ENCODE measurements at places on chromosomes 3 and 15.
A peak's percentile ranks its signal among the peaks of the same experiment; 100 is the strongest.

DNA sequence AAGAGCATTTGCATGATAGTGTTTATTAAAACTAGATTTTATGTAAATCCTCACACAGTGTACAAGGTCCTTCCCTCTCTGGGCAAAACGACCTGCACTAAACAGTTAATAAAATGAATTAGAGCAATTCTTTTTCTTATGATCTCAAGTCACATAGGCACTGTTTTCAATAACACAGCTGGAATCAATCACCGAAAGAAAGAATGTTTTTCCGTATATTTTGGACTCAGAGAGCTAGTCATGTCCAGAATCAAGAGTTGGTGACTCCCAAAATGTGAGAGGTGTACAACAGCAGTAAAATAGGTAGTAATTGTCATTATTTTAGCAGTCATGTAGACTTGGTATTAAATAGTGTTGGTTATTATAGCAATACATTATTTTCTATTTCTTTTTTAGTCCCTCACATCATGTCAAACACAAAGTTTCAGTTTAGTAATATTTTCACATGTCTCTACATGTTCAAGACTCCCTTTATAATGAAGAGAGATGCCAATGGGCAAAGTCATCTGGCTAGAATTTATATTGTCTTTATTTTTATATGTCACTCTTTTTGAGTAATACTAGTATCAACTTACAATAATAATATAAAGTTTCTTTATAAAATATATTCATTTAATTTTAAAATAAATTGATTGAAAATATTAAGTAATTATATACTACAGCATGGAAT is 448.6 kb upstream of the CDIN1 start:
- DNase-seq, result no peak

DNA sequence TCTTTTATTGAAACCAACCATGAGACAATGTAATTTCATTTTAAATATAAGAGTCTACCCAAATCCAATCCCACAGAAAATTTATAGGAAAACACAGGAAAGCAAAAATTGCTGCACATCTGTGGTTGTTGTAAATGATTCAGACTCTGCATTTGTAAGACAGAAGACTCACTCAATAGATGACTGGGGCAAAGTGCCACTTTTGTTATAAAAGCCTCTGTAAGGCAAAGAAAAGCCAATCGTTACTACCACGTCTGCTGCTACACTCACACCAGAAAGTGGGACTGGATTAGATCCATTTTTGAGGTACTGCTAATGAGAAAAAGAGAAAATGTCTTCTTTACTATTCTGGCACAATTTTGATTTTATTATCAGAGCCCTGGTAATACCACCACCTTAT is 74.9 kb downstream of the SEMA6D start:
- no peak for DNase-seq

- DNase-seq, result no peak
Observed at GRCh38 chr15:26632500-26632899, 140.4 kb downstream of the GABRB3 start.

DNA sequence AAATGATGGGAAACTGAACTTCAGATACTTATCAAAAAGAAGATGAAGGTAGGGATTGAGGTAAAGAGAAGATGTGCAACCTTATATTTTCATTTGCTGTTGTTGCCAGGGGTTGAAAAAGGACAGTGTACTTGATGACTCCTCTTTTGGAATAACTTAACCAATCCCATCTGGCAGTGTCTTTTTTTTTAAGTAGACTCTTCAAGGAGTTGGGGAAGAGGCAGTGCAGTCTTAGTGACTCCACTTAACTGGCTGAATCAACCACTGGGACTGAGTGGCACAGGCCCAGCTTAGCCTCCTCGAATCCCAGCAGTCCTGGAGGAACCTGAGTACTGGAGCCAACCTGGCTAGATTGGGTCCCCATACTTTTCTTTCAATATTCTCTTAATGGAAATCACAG is 27.3 kb upstream of the FILIP1L start:
- no peak for DNase-seq

DNA sequence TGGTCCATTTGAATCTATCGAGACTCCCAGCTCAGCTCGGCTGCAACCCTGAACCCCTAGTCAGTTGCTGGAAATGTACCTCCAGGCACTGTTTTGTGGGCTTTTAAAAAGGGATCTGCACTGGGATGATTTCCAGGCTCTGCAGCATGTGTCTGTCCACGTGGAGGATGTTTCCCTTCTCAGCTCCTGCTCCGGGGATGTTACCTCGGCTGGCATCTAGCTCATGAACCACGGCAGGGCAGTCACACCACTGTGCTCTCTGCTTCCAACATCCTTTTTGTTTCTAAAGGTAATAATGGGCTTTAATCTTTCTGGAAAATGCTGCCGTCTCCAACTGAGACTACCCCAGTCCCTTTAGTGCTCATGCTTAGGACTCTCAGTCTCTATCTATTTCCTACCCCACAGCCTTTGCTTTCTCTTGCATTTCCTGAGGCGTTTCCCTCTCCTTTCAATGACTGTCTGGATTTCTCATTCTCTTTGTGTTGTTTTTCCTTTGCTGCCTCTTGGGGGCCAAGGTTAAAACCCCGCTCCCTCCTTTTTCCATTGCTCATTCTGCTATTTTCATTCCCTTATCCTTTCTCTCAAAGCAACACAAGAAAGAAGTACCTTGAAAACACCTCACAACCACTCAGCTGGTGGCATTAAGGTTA is 42.9 kb upstream of the AKAP13 start:
- no peak for DNase-seq

- no peak for DNase-seq
Observed at GRCh38 chr15:23686466-23687142, 501 bp downstream of the NDN start.

DNA sequence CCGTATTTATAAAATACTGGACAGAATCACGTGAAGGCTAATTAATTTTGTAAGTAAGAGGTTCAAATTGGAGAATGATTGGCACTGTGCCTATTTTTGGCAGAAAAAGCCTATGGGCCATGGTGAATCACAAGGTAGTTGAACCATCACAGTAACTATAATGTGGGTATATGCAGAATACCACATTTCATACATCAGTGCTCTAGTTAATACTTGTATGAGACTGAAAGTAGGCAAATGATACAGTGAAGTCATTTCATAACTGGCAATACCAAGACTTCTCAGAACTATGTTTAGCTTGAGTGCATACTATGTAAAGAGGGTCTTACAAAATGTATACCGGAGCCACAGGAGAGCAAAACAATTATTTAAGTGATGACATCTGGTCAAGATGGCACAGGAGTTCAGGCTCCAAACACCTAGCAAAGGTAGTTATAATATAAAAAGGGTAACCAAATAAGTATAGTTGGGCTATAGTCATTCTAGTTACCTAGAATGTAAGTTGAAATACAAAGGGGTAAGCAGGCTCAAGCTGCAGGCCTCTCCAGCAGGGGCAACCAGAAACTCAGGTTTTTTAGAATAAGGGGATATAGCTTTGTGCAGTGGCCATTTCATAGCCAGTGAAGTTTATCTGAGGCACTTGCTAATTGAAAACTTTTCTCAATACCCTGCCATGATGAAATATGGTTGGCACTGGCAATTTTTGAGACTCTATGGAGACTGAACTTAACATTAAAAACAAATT is 19.1 kb downstream of the GPR160 start:
- DNase-seq, result no peak

DNA sequence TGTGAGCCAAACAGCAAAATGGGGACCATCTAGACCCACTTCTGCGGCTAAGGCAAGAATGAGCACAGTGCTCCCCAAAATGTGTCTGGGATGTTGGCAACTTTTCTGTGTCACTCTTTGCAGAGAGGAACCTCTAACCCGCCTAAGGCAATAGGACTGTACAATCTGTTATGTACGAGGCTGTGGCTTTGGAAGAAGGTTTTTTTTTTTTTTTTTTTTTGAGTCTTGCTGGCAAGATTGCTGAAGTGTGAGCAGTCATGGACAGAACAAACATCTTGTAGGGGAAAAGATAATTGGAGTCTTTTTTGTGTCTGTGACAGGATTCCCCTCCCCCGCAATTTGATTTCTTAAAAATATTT is 7.2 kb downstream of the FEZF2 start:
- DNase-seq, result no peak

GRCh38 chr15:73258271-73259108 is 110.3 kb downstream of the HCN4 start:
- no peak for DNase-seq

- DNase-seq, result no peak
Observed at GRCh38 chr3:65070968-65071367, 383.2 kb upstream of the ADAMTS9 start.

- DNase-seq, result no peak
Observed at GRCh38 chr3:55608301-55608937, 121.3 kb upstream of the WNT5A start.

- no peak for DNase-seq
Observed at GRCh38 chr3:49279376-49279775, 2.3 kb upstream of the C3orf62 start.

- peak; percentile 83 for DNase-seq
Observed at GRCh38 chr15:45378149-45378912, at the start of gene GATM. TSS of gene GATM (minus strand) at chr15:45378544. CDS start at chr15:45378453, 91 bp downstream.

- peak; percentile 11 for DNase-seq
Observed at GRCh38 chr15:100671858-100672543, 69.6 kb downstream of the ASB7 start.

DNA sequence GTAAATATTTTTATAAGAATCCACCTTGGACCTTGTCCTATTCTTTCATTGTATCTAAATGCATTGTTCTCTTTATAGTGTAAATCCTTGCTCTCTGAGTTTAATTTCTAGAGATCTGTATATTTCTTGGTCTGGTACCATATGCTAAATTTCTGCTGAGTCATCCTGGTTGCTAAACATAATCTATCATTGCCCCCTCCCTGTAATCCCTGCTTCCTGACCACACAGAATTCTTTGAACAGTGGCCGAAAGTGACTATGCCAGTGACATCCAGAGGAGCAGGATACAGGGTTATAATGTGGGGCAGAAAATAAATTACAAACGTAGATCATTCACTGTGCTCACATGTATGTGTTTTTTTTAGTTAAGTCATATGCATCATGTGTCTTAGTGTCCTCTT is 143.1 kb downstream of the DIPK2A start:
- no peak for DNase-seq

DNA sequence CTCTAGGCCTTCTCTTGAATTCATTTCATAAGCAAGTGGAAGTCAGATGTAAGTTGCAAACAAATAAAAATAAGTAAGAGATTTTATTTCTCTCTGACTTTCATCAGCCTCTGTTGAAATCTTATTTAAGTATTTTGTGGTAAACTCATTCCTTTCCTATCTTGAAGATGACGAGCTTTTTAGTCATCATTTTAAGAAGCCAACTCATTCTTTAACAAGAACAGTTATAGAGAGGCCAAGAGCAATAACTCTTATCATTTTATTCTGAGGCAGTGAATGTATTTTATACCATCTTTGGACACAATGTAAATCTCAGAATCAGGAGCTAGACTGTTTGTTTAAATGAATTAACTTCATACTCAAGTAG is 147.5 kb upstream of the MBNL1 start:
- no peak for DNase-seq

DNA sequence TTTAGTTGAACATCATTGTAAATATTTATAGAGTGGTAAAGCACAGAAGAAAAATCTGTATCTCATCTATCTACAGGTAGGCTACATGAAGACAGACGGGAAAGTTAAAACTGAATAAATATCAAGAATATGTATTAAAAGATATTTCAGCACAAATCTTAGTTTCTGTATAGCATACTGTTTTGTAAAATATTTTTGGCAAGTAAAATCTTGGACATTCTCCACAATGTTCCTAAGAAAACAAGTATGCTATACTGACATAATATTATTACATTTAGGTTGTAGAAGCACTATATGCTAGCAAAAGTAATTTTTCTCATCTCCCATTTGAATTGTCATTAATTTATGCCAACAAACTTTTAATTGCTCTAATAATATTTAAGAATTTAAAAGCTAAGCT is 326.4 kb upstream of the ARL6 start:
- no peak for DNase-seq

GRCh38 chr3:114848082-114848481 is 299.0 kb downstream of the ZBTB20 start:
- DNase-seq, result peak; percentile 98

DNA sequence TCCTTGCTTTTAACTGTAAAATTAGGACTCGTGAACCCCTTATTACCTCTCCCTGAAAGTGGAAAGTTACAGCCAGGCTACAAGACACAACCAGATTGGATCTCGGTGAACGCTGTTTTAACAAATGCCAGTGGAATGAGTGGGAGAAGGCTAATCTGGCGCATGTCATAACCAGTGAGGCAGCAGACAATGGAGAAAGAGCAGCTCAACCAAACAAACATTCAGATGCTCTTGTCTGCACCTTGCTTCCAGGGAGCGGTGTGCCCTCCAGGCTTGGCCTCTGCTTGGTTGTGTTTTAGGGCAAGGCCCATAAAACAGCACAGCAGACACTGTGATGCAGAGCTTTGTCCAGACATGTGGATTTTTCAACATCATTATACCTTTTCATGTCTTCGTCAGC is 45.9 kb upstream of the ATP1B3 start:
- DNase-seq, result no peak
